ENCODE measurements at places on chromosomes 7 and 10.

DNA sequence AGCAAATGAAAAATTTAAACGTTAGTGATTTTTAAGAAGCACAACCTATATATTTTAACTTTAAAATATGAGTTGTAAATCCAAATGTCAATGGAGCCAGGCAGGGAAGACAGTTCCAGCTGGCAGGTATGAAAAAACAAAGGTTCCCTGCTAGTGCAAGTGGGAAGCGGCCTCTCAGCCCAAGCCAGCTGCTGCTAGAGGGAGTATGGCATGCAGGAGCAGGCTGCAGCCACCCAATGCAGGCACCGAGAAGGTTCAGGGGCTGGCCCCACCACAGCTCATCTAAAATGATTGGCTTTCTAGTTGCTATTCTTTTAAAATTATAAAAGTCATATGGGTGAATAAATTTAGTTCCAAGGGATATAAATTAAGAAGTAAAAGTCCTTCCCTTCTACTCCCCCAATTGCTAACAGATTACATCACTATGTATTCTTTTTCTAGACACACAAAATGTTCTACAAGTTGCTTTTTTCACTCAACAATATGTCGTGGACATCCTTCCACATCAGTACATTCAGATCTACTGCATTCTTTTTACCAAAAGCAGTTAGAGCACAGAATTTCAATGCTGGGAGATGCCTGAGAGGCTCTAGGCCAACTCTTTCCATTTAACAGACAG, 69.3 kb downstream of the SGMS1 start:
- DNase-seq: no peak

DNA sequence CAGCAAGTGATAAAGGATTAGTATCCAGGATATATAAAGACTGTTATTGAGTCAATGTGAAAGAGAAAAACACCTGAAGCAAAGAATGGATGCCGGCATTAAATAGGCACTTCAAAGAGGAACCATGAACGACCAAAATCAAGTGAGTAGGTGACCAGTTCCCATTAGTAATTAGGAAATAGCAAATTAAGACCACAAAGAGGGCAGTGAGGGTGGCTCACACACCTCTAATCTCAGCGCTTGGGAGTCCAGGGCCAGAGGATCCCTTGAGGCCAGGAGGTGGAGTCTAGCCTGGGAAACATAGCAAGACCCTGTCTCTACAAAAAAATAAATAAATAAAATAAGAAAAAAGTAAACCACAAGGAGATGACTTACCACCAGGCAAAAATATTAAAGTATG, 1.5 kb upstream of the ANTXRL start:
- no peak for DNase-seq

GRCh38 chr10:11810973-11811372, 12.2 kb upstream of the PROSER2 start:
- DNase-seq: no peak

GRCh38 chr10:118950190-118950680, 79.3 kb upstream of the NANOS1 start:
- DNase-seq: no peak

DNA sequence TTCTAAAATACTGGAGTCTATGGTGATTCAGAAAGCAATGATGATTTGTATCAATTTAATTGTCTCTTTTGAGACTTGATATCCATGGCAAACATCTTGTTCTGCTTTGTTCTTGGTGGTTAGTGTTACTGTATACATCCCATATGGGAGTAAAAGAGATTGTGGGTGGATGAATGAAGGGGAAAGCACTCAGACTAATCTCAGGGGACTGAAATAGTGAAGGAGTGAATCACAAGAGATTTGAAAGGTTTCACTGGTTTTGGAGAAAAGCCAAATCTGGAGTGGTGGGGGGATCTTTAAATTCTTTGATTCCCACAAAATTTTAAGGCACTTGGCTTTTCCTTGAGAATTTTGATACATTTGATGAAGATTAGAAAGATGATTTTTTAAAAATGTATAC, 369.4 kb downstream of the INHBA start:
- no peak for DNase-seq

DNA sequence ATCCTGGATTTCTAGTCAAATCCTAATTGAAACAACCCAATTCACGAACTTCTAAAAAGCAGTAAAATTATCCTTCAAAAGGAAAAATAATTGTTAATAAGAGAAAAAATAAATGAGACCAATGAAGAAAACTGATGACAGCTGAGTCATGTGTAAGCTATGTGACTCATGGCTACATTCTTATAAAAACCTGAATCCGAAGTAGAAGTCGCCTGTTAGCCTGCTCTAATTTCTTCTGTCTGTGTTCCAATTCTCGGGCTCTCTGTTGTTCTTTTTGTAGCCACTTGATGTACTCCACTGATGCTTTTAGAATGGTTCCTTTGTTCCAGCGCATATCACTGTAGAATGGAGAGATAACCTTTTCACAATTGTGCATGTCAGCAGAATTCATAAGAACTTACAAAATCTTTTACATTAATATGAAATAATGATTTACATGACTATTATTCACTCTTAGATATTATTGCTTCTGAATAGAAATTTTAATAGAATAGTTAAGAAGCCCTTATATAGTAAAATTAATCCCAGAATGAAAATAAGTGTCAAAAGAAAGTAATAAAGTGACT, 88.8 kb downstream of the TFEC start:
- DNase-seq: no peak

- DNase-seq: no peak
Observed at GRCh38 chr10:62250594-62251198, 17.9 kb downstream of the RTKN2 start.

GRCh38 chr10:107440741-107441140, 276.2 kb upstream of the SORCS1 start:
- DNase-seq: no peak

DNA sequence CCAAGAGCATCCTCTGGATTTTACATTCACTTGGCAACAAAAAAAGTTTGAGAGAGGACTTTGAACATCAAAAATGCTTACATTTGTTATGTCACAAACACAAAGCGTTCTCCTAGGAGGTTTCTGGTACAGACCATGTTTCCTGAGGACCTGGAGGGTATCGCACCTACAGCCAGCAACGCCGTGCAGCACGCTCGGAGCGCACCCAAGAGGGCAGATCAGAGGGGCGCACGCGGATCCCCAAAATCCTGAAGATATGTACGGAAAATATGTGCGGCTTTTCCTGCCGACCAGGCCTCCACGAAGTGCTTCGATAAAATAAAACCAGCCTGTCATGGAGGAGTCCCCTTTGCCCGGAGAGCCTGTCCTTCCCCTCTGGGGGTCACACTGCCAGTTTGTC, 454.9 kb downstream of the DNAJB6 start:
- DNase-seq: no peak

DNA sequence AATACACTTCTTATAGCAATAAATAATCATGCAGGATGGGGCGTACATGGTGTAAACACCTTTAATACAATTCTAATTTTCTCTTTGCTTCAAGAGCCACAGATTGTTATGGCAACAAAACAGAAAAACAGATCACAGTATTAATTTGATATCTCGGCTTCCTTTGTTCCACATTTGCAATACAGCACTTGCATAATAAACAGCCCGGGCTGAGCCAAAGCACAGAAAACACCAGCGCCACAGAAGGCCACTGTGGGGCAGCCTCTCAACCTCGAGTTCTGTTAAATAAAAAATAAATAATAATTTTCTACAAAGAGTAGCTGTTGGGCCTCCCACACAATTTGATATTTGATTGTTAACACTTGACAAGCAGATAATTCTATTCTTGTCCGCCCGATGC, 255.9 kb downstream of the USP6NL start:
- no peak for DNase-seq

DNA sequence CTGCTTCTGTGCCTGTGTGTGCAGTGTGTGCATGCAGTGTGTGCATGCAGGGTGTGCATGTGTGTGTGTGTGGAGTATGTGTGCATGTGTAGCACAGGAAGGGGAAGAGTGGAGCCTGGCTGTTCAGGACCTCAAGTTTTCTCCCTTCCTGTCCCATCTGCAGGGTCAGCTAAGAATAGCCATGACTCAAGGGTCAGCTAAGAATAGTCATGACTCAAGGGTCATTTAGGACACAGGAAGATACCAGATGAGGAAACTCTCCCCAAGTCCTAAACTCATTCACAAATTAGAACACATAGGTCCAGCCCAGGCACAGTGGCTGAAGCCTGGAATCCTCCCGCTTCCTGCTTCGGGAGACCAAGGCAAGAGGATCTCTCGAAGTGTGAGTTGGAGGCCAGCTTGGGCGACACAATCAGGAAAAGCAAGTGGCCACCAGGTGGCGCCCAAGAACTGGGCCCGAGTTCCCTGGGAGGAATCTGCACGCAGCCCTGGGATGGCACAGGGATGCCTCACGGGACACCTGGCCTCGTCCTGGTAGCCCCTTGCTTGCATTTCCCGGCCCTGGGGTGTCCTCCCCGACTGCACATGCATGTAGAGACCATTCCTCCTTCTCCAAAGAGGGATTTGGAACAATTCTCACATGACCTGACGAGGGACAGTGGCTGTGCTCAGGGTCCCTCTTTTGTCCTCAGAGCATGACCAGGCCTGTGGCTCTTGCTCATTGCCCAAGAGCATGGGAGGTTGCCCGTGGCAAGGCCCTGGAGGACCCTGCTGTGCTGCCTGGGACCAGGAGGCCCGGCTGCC, 21.4 kb upstream of the VOPP1 start:
- no peak for DNase-seq

DNA sequence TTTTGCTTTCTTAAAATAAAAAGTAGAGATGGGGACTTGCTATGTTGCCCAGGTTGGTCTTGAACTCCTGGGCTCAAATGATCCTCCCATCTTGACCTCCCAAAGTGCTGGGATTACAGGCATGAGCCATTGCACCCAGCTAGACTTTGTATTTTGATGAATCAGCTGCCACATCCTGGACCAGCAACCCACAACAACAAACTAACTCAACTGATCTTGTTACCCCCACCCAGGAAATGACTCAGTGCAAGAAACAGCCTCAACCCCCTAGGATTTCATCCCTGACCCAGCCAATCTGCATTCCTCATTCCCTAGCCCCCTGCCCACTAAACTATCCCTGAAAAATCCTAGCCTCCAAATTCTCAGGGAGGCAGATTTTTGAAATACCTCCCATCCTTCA, 123.8 kb downstream of the IPMK start:
- DNase-seq: no peak

DNA sequence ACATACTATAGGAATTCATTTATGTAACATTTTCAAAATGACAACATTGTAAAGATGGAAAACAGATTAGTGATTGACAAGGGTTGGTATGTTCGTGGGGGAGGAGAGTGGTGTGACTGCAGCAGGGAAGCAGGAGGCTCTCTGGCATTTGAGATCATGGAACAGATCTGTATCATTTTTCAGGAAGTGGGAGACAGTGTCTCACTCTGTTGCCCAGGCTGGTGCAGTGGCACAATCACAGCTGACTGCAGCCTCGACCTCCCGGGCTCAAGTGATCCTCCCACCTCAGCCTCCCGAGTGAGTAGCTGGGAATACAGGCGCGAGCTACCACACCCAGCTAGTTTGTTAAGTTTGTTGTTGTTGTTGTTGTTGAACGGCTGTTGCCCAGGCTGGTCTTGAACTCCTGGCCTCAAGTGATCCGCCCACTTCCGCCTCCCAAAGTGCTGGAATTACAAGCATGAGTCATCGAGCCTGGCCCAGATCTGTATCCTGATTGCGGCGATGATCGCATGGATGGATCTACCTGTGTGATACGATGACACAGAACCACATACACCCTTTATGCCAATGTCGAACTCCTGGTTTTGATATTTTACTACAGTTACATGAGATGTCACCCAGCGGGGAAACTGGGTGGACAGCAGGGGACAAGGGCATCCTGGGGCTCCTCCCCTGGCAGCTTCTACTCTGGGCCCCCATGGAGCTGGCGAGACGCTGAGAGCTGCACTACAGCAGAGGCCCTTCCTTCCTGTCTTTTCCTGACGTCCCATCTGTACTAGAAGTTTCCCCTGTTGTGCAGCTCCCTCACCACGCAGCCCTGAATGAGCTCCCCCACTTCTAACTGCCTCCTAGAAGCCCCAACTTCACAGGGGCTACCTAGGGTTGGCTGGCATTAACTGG, 12.3 kb upstream of the CYTH3 start:
- no peak for DNase-seq

GRCh38 chr10:78542521-78542920, 508.9 kb downstream of the RPS24 start:
- no peak for DNase-seq

- DNase-seq: no peak
Observed at GRCh38 chr10:71520042-71520441, 123.3 kb downstream of the CDH23 start.

GRCh38 chr7:151756076-151756731, 120.7 kb downstream of the PRKAG2 start:
- no peak for DNase-seq

DNA sequence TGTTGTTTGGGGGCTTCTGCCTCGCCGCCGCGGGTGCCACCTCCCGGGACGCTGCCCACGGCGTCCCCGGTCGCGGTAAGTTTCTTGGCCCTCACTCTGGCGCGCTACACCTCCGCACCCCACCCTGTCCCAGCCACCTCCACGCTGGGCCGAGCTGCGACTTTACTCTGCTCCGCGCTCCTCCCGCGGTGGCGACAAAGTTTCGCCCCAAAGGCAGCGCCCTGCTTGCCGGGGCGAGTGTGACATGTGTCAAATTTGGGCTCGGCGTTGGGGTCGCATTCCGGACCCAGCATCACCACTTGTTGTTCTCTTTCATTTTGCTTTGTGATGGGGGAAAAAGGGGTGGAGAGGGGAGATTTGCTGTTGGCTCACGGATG, 167.7 kb upstream of the PPP1R3A start:
- DNase-seq: no peak

All from LNCaP clone FGC (cell line).